GM12878 (cell line): ENCODE measurements at places on chromosomes 3 and 15.

GRCh38 chr15:25846377-25846776 is 16.8 kb downstream of the ATP10A start:
- no peak for DNase-seq

GRCh38 chr15:76059320-76060117 is at the start of gene TMEM266:
TSS of gene TMEM266 (plus strand) at chr15:76059985. CDS start at chr15:76134264, 74,279 bp downstream.
- no peak for DNase-seq

GRCh38 chr3:190593075-190593474 is 79.2 kb downstream of the IL1RAP start:
- no peak for DNase-seq

DNA sequence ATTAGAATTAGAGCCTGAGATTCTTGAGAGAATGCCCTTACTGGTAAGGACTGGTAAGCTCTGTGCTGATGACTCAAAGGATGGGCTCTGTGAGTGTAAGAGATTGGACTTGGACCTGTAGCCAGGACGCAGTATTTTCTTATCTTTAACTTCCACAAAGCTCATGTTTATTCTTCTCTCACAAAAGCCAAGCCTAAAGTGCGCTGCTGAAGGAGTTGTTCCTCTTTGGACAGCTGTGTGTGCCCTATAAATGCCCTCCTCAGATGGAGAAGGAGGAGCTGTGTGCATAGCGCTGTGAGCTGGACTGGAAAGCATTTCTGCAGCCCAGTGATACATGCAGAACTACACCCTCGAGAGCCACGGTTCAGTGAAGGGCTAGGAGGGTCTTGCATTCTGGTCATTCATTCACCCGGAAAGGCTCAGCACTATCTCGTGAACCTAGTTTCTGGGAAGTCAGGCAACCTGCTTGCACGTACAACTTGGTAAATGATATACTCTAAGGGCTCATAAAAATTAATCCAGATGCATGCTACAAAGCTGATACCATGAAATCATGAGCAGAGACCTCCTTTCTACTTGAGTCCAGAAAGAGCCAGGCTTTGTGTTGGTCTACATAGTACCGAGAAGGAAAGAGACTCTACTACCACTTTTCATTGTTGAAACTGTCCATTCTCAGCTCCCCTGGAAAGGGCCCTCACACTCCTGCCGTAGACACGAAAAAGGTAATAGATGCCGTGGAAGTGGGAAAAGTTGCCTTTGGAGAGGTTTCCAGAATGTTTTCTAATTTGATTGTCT is 103.0 kb upstream of the TBL1XR1 start:
- DNase-seq: peak; percentile 40

DNA sequence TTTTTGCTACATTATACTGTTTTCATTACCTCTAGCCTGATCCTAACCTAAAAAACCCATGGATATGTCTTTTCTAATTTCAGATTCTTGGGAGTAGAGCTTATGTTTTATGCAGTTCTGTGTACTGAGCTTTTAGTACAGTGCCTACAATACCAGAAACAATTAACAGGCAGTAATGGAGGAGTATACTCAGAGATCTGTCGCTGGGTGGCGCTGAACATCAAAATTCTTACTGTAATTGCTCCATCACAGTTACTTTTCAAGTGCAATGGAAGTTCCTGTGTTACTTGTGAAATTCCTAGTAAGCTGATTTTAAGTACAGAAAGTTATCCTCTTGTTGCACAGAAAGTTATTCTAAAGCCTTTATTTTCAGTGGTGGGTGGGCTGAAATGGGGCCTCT is 66.9 kb downstream of the RNF13 start:
- no peak for DNase-seq

DNA sequence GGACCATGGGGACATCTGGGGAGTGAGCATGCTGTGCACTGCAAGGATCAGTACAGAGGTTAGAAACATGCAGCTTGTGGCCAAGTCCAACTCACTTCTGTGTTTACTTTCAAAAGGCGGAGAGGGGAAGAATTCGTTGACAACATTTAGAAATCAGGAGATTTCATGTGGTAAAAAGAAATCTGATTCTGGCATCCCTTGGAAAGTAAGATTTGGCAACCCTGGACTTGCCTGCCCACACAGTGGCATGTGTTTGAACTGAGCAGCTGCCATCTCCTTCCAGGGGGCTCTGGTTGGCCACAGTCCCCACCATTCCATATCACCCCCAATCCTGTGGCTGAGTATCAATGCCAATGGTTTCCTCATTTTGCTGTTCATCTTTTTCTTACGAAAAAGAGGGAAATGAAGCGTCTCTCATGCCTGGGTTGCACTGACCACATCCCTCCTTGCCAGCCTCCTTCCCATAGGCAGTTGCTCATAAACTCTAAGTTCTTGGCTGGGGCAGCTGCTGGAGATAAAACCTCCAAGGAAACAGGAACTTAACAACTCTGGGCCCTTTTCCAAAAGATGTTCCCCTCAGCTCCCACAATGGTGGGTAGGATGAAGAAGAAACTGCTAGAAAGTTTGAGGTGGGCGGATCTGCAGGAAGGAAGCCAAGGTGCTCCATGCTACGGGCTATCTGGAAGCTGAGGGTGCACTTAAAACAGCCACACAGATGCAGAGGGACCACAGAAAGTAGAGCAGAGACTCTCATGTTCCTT is 29.2 kb downstream of the SLC6A11 start:
- no peak for DNase-seq

- peak; percentile 30 for DNase-seq
These were observed 49.2 kb downstream of the LRRK1 start for GRCh38 chr15:100968050-100968966.

- no peak for DNase-seq
These were observed 64.9 kb downstream of the PLSCR2 start for GRCh38 chr3:146404436-146404835.

- DNase-seq: no peak
These were observed 11.8 kb downstream of the CPN2 start for GRCh38 chr3:194339356-194339755.

DNA sequence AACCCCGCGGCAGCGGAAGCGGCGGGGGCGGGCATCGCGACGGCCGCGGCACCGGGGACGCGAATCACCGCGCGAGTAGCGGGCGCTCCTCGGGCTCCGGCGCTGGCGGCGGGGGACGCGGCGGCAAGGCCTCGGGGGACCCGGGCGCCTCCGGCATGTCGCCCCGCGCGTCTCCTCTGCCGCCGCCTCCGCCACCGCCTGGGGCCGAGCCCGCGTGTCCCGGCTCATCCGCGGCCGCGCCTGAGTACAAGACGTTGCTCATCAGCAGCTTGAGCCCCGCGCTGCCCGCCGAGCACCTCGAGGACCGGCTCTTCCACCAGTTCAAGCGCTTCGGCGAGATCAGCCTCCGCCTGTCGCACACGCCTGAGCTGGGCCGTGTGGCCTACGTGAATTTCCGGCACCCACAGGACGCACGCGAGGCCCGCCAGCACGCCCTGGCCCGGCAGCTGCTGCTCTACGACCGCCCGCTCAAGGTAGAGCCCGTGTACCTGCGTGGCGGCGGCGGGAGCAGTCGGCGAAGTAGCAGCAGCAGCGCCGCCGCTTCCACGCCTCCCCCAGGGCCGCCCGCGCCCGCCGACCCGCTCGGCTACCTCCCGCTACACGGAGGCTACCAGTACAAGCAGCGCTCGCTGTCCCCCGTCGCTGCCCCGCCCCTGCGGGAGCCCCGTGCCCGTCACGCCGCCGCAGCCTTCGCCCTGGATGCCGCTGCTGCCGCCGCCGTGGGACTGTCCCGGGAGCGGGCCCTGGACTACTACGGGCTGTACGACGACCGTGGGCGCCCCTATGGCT is 675 bp downstream of the RBM15B start:
- no peak for DNase-seq

DNA sequence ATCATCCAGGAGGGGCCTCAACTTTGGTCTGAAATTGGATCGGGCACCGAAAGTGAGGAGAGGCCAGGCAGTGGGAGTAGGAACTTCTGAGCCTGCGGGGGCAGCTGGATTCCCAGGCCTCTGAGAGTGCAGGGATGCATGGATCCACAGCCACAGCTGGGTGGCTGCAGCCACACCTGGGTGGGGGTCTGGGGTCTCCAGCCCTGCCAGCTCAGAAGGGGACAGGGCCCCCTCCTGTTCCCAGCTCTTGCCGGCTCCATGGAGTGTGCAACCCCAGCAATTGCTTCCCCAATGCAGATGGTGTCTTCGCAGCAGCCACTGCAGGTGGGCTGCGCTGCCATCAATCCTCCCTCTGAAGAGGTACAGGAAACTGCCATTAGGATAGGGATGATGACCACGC is 123.7 kb downstream of the BCHE start:
- no peak for DNase-seq

- DNase-seq: no peak
These were observed 9.5 kb downstream of the CYP19A1 start for GRCh38 chr15:51328926-51329325.

GRCh38 chr3:190012314-190012782 is 108.3 kb downstream of the P3H2 start:
- DNase-seq: no peak

- no peak for DNase-seq
These were observed 69.9 kb downstream of the OXNAD1 start for GRCh38 chr3:16334909-16335308.

DNA sequence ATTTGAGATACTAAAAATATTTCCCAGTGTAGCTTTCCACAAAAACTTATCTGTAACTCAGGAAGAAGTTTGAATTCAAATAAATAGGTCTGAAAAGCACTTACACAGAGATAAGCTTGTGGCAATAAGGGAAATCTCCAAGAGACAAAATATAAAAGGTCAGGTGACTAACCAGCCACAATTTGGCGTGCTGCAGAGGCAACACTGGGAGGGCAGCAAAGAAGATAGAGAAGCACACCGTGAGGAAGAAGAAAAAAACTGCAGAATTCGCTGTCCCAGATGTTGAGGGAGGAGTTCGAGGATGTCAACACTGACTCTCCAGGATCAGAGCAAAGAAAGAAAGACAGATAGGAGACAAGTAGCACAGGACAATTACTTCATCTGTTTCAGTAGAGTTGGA is 204.4 kb downstream of the FMN1 start:
- no peak for DNase-seq

- no peak for DNase-seq
These were observed 576.4 kb downstream of the FHIT start for GRCh38 chr3:60674870-60675269.

DNA sequence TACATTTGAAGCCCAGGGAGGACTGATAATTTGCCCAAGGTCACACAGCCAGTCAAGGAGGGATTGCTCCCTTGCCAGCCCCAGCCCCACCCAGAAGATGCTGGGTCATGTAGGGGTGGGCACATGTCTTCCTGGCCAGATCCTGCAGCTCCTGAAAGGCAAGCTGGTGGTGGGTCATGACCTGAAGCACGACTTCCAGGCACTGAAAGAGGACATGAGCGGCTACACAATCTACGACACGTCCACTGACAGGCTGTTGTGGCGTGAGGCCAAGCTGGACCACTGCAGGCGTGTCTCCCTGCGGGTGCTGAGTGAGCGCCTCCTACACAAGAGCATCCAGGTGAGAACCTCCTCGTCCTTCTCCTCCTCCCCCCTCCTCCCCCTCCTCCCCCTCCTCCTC is 13.2 kb downstream of the ISG20 start:
- DNase-seq: no peak

DNA sequence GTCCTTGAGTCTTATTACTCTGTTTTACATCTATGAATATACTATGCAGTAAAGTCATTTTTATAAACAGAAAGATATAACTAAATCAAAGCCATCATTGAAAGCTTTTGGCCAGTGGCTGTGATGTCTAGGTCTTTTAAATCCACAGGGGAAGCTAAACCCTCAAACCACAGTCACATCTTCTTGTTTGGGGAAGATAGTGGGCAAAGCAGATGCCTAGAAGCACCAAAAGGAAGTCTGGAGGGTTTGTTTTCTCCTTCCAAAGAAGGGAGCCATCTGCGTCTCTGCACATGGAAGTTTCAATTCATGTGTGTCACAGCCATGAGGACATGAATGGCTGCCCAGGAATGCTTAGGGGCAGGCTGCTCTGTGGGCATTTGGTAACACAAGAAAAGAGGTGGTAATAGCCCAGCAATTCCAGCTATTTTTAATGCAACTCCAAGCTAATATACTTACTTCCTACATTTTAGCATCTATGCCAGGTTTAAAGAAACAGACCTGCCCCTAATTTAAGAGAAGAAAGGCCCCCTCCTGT is 322.2 kb downstream of the SLC9A9 start:
- DNase-seq: no peak

GRCh38 chr3:11074451-11074850 is 79.8 kb upstream of the HRH1 start:
- DNase-seq: no peak

GRCh38 chr15:46696281-46696680 is 1021.0 kb upstream of the SEMA6D start:
- no peak for DNase-seq

DNA sequence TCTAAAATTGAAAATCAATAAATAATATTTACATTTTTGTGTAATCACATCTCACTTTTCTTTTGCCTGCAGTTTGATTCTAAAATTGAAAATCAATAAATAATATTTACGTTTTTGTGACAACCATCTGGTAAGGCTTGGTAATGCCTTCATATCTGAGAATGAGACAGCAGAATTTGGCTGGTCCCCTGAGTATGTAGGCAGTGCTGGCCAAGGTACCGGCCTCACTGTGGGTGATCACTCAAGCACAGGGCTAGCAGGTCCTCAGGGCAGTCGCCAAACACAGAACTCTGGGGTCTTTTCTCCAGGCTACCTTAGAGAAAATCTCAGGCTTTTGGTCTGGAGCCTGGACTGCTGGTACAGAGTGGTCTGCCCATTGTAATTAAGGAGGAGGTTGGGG is 26.2 kb downstream of the RTP3 start:
- DNase-seq: no peak

DNA sequence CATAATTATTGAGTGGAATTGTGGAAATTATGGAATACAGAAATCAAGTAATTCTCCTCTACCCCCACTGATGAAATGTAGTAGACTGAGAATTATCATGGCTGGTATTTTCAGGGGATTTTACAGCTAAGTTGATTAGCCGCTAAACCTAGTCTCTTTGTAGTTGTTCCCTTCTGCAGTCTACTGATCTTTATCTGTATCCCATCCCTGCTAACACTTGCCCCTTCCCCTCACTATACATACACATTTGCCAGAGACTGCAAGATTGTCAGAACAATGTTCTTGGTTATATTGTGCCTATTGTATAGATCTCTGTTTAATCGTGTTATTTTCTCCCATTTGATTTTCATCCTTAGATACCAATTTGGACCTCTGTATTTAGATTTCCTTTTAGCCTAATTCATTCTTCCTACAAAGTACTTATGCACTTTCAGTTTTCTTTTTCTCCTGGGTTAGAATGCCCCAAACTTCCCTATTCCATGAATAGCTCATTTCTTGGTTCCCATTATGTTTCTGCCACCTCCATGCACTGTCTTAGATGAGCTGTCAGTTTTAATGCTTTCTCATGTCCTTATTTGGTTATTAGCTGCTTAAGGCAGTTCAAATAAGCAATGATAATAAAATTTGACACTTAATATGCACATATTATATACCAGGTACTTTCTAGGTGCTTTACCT is 86.9 kb downstream of the CDIN1 start:
- DNase-seq: no peak
